ENCODE measurements at places on chromosomes 6 and 20. TPM values are rescaled to one million over a fixed set of nuclear protein-coding genes. Genes with fewer than 3 reads are reported as not detected.
A peak's percentile ranks its signal among the peaks of the same experiment; 100 is the strongest.

GRCh38 chr6:150353445-150353844, 15.4 kb upstream of the IYD start:
- no peak for DNase-seq
- H3K36me3 ChIP-seq: no peaks in the 10 kb centered on the region
- no peaks in the 10 kb centered on the region for H3K27me3 ChIP-seq
- H3K27ac ChIP-seq: no peak overlapping the region

DNA sequence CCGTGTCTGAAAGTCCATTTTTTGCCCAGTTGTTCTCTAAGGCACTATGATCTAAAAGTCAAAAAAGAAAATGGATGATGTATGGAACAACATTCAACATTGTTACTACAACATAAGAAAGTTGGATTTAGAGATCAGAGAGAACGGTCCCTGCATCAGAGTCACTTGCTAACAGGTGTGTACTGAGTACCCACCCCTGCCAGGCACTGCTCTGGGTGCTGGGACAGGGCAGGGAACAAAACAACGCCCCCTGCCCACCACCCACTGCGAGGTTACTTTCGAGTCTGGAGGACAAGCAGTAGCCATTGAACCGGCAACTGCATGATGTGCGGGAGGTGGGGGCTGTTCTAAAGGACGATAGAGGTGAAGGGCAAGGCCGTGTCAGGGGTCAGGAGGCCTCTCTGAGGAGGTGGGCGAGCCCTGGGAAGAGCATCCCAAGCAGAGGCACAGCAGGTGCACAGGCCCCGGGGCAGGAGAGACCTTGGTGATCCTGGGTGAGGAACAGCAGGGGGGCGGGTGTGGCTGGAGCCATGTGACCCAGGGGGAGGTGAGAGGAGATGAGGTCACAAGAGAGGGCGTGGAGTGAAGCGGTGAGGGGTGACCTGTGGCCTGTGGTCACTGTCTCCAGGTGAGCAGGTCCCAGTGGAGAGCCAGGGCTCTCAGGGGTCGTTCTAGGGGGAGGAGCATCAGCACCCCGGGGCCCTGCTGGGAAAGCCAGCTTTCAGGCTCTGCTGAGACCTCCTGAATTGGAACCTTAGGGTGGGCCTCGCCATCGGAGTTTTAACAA, 197.5 kb upstream of the SULF2 start:
- DNase-seq: no peak
- no peak overlapping the region for H3K4me3 ChIP-seq
- H3K4me1 ChIP-seq: peaks cover 9% of the 10 kb centered on the region
- H3K27ac ChIP-seq: no peak overlapping the region

- peak; percentile 41 for DNase-seq
- no peaks in the 10 kb centered on the region for H3K27me3 ChIP-seq
- no peaks in the 10 kb centered on the region for H3K4me1 ChIP-seq
- H3K4me3 ChIP-seq: no peak overlapping the region
- no peaks in the 10 kb centered on the region for H3K36me3 ChIP-seq
These were observed 44.0 kb downstream of the EFCAB8 start for GRCh38 chr20:32902456-32903420.

The PLG gene
- not detected for total RNA-seq

The NRN1 gene
- total RNA-seq: 20.6 TPM

The ETV7 gene
- 2.0 TPM for total RNA-seq
